ENCODE measurements at places on chromosomes 6 and 20.

- no peaks in the 10 kb centered on the region for H3K36me3 ChIP-seq
- no peak overlapping the region for H3K4me3 ChIP-seq
- no peaks in the 10 kb centered on the region for H3K27me3 ChIP-seq
- no peak for DNase-seq
Measured at GRCh38 chr6:127367023-127367375, 23.6 kb upstream of the ECHDC1 start.

DNA sequence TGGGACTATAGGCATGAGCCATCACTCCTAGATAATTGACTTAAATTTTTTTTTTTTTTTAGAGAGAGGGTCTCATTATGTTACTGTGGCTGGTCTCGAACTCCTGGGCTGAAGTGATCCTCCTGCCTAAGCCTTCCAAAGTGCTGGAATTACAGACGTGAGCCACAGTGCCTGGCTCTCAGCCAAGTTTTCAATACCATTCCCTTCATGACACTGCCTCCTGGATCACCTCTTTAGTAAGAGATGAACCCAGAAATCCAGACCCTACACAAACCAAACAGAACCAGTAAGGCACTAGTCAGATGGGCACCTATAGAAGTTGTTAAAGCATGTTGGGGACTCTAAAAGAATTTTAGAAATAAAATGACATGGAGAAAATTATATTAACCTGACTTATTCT is 18.3 kb upstream of the RIMS4 start:
- no peak for DNase-seq
- no peaks in the 10 kb centered on the region for H3K4me1 ChIP-seq
- H3K4me3 ChIP-seq = no peak overlapping the region
- no peaks in the 10 kb centered on the region for H3K36me3 ChIP-seq

GRCh38 chr6:163263196-163263595 is 151.3 kb upstream of the QKI start:
- H3K27me3 ChIP-seq = no peaks in the 10 kb centered on the region
- no peak overlapping the region for H3K27ac ChIP-seq
- no peaks in the 10 kb centered on the region for H3K36me3 ChIP-seq
- no peaks in the 10 kb centered on the region for H3K4me1 ChIP-seq
- H3K4me3 ChIP-seq = no peak overlapping the region

DNA sequence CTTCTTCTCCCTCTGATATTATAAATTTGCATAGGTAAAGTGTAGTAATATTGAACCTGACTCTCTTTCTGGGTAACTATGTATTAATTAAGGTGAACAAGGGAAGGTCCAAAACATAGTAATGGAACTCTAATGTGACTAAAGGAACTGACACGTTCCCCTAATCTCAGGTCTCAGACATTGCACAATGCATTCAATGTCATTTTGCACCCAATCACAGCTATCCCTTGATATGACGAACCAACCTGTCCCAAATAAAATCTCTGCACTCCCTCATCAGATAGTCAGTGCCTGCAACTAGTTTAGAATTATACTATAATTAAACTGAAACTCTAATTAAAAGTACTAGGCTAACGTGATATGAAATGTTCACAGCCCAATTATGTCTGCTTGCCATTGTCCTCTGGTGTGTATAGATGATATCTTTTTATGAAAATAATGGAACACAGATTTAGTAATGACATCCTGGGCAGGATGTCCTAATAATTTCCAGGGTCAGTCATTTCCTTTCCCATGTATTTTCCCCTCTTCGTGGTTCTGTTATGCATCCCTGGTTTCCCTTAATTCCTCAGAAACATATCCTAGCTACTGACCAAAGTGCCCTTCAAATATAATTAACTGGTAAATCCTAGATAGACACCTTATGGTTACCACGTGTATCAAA is 36.8 kb downstream of the PTPRK start:
- H3K36me3 ChIP-seq = no peaks in the 10 kb centered on the region
- H3K27ac ChIP-seq = no peak overlapping the region
- peaks cover 4% of the 10 kb centered on the region for H3K4me1 ChIP-seq
- no peaks in the 10 kb centered on the region for H3K27me3 ChIP-seq
- no peak overlapping the region for H3K4me3 ChIP-seq
- no peak for DNase-seq

- no peaks in the 10 kb centered on the region for H3K4me1 ChIP-seq
- H3K27ac ChIP-seq = no peak overlapping the region
- H3K4me3 ChIP-seq = no peak overlapping the region
Measured at GRCh38 chr20:9903048-9903655, 64.3 kb upstream of the PAK5 start.

DNA sequence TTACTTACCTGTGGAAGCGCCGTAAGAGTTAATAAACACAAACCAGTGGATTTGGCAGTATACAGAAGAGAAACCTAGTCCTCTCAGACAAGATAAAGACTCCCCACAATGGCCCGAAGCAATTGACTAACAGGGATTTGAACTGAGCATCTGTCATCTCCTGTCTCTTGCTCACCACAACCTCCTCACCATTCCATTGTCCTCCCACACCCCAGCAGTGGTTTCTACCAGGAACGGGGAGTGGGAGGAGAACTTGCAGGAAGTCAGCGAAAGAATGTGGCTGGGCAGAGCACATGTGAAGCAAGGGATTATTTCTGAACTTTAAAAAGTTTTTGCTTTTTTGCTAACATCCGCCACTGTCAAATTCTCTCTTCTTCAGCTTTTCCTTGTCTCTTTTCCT is 24.6 kb upstream of the TAAR1 start:
- H3K27me3 ChIP-seq = no peaks in the 10 kb centered on the region
- peaks cover 15% of the 10 kb centered on the region for H3K36me3 ChIP-seq
- no peaks in the 10 kb centered on the region for H3K4me1 ChIP-seq
- H3K4me3 ChIP-seq = no peak overlapping the region

GRCh38 chr6:168014428-168014827 is 17.0 kb downstream of the KIF25 start:
- no peaks in the 10 kb centered on the region for H3K4me1 ChIP-seq
- H3K36me3 ChIP-seq = no peaks in the 10 kb centered on the region
- H3K27me3 ChIP-seq = no peaks in the 10 kb centered on the region
- no peak for DNase-seq

DNA sequence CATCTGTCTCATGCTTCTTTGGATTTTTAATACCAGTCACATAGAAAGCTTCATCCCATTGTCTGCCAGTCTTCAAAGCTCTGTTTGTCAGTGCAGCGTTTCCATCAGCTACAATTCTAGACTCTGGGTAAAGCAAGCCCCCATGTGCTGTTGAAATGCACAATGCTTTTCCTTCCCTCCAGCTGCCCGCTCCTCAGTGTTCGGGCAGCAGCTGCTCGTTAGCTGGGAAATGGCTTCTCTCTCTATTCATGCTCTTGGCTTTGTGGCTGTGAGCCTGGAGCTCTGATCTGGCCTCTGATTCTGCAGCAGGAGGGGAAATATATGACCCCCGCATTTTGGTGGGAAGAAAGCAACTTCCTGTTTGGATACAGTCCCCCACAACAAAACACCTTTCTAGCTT is 213.0 kb upstream of the CDYL start:
- H3K27ac ChIP-seq = no peak overlapping the region
- DNase-seq = no peak
- H3K4me1 ChIP-seq = no peaks in the 10 kb centered on the region
- H3K4me3 ChIP-seq = no peak overlapping the region

- no peaks in the 10 kb centered on the region for H3K4me1 ChIP-seq
- no peaks in the 10 kb centered on the region for H3K36me3 ChIP-seq
- no peak for DNase-seq
- H3K4me3 ChIP-seq = no peak overlapping the region
- H3K27me3 ChIP-seq = no peaks in the 10 kb centered on the region
Measured at GRCh38 chr20:14892782-14893181, 555.4 kb upstream of the FLRT3 start.

GRCh38 chr6:31366693-31367470 is 9.9 kb upstream of the HLA-B start:
- H3K27ac ChIP-seq = no peak overlapping the region
- no peaks in the 10 kb centered on the region for H3K36me3 ChIP-seq
- peak; percentile 94 for DNase-seq
- no peak overlapping the region for H3K4me3 ChIP-seq

GRCh38 chr6:89826029-89826528 is 3.6 kb upstream of the CASP8AP2 start:
- H3K4me1 ChIP-seq = peaks cover 4% of the 10 kb centered on the region
- no peaks in the 10 kb centered on the region for H3K27me3 ChIP-seq
- H3K27ac ChIP-seq = no peak overlapping the region
- no peak overlapping the region for H3K4me3 ChIP-seq
- no peak for DNase-seq
- H3K36me3 ChIP-seq = no peaks in the 10 kb centered on the region

GRCh38 chr20:22341508-22341907 is 242.9 kb downstream of the FOXA2 start:
- H3K4me3 ChIP-seq = no peak overlapping the region
- H3K27ac ChIP-seq = no peak overlapping the region
- H3K36me3 ChIP-seq = no peaks in the 10 kb centered on the region
- DNase-seq = no peak
- no peaks in the 10 kb centered on the region for H3K27me3 ChIP-seq

GRCh38 chr6:89539779-89540178 is 98.8 kb downstream of the LYRM2 start:
- no peaks in the 10 kb centered on the region for H3K36me3 ChIP-seq
- no peak for DNase-seq

GRCh38 chr6:13472976-13473767 is 14.2 kb downstream of the GFOD1 start:
- H3K36me3 ChIP-seq = peaks cover 2% of the 10 kb centered on the region
- H3K27me3 ChIP-seq = peaks cover 3% of the 10 kb centered on the region
- no peaks in the 10 kb centered on the region for H3K4me1 ChIP-seq
- no peak overlapping the region for H3K27ac ChIP-seq
- H3K4me3 ChIP-seq = no peak overlapping the region

GRCh38 chr6:43271103-43271815 is 26.8 kb upstream of the SLC22A7 start:
- DNase-seq = no peak
- peak overlapping the region; percentile 96 for H3K27ac ChIP-seq
- H3K36me3 ChIP-seq = no peaks in the 10 kb centered on the region
- no peaks in the 10 kb centered on the region for H3K27me3 ChIP-seq

- no peak overlapping the region for H3K27ac ChIP-seq
- peaks cover 3% of the 10 kb centered on the region for H3K4me1 ChIP-seq
- no peaks in the 10 kb centered on the region for H3K27me3 ChIP-seq
- H3K4me3 ChIP-seq = no peak overlapping the region
- H3K36me3 ChIP-seq = no peaks in the 10 kb centered on the region
- no peak for DNase-seq
Measured at GRCh38 chr6:168265827-168266815, 53.5 kb downstream of the DACT2 start.

- H3K4me3 ChIP-seq = peak overlapping the region; percentile 77
- no peaks in the 10 kb centered on the region for H3K4me1 ChIP-seq
- peaks cover 11% of the 10 kb centered on the region for H3K27me3 ChIP-seq
- no peaks in the 10 kb centered on the region for H3K36me3 ChIP-seq
- peak; percentile 72 for DNase-seq
Measured at GRCh38 chr6:73451223-73452106, 632 bp downstream of the CGAS start.

GRCh38 chr6:122400121-122400450 is 634 bp downstream of the HSF2 start:
- no peaks in the 10 kb centered on the region for H3K36me3 ChIP-seq
- no peak for DNase-seq
- no peaks in the 10 kb centered on the region for H3K27me3 ChIP-seq
- H3K27ac ChIP-seq = peak overlapping the region; percentile 87

- H3K36me3 ChIP-seq = peaks cover 6% of the 10 kb centered on the region
- H3K4me1 ChIP-seq = no peaks in the 10 kb centered on the region
- H3K27me3 ChIP-seq = no peaks in the 10 kb centered on the region
- no peak overlapping the region for H3K4me3 ChIP-seq
- no peak for DNase-seq
- no peak overlapping the region for H3K27ac ChIP-seq
Measured at GRCh38 chr6:73514746-73515110, 6.1 kb downstream of the EEF1A1 start.

- no peak overlapping the region for H3K4me3 ChIP-seq
- peak overlapping the region; percentile 89 for H3K27ac ChIP-seq
- no peaks in the 10 kb centered on the region for H3K36me3 ChIP-seq
- peak; percentile 67 for DNase-seq
- no peaks in the 10 kb centered on the region for H3K27me3 ChIP-seq
Measured at GRCh38 chr20:53829255-53829723, 235.7 kb upstream of the ZNF217 start.

GRCh38 chr6:54519161-54519560 is 210.9 kb downstream of the TINAG start:
- no peaks in the 10 kb centered on the region for H3K4me1 ChIP-seq
- no peak for DNase-seq
- H3K27me3 ChIP-seq = no peaks in the 10 kb centered on the region
- H3K27ac ChIP-seq = no peak overlapping the region

DNA sequence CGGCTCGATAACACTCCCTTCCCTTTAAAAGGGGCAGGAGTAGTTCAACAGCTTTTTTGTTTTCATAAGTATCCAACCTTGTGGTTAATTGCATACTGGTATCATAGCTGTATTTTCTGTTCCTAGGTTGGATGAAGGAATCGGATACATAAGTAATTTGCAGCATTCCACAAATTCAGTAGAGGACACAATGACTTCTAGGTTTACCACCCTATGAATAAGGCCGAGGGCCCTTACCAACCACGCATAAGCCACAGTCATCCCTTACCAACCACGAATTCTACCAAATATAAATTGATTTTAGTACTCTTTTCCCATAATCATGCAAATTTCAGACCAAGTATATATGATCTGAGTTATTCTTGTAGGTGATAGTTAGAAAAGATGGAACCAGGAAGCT is 36.3 kb downstream of the MCUR1 start:
- no peak overlapping the region for H3K27ac ChIP-seq
- H3K27me3 ChIP-seq = no peaks in the 10 kb centered on the region
- H3K36me3 ChIP-seq = no peaks in the 10 kb centered on the region
- no peak overlapping the region for H3K4me3 ChIP-seq
- DNase-seq = no peak
- H3K4me1 ChIP-seq = no peaks in the 10 kb centered on the region

GRCh38 chr6:126180585-126180984 is 159.3 kb upstream of the CENPW start:
- no peak overlapping the region for H3K4me3 ChIP-seq
- H3K27ac ChIP-seq = no peak overlapping the region
- DNase-seq = no peak

DNA sequence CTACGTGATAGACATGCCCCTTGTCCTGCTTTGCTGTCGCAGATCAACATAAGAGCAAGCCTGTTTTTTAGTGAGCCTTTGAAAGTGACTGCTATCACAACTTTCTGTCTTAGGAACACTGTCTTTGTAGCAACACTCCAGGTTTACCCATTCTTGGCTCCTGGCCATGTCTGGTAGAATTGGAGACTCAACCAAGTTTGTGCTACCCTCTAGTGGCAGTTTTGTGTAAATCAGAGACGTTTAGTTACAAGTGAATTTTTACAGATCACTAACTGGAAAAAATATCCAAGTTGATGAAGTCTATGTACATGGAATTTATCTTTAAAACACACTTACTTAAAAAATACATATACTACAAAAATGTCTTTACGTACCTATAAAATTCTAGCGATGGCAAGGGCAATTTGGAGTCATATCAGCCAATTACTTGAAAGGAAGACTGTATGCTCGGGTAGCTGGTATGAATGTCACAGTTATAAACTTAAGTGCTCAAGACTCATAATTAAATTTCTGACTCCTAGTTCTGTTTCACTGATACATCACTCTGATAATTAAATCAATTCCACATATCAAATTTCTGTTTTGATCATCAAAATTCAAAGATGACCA is 101.4 kb downstream of the ADGB start:
- H3K27me3 ChIP-seq = no peaks in the 10 kb centered on the region
- no peaks in the 10 kb centered on the region for H3K4me1 ChIP-seq
- peak; percentile 78 for DNase-seq
- no peak overlapping the region for H3K4me3 ChIP-seq
